Nephron progenitor cell (in vitro differentiated cells): ENCODE measurements at places on chromosomes 5 and 9.

DNA sequence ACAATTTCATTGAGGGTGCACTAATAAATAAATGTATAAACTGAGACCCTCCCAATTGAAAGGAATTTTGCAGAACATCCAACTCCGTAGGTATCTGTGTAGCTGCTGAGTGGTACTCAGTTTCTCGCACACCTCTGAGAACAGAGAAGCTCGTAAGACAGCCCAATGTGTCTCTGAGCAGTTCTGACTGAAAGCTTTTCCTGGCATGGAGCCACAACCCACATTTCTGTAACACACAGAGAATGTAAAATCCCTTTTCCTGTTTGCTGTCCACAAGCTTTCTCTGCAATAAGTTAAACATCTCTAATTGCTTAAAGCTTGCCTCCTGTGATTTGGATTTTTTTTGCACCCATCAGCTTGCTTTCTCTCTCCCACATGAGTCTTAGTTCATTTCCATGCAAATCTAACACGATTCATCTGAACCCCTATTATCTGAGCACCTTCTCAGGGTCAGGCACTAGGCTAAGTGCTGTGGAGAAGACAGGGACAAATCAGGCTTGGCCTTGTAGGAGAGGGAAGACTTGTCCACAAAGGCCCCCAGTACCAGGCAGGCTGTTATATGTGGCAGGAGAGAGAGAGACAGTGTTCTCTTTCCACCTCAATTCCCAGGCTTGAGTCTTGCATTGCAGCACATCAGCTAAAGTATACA lies 44.2 kb upstream of the COL15A1 start:
- DNase-seq = no peak

- DNase-seq = no peak
Observed at GRCh38 chr5:54234304-54234933, 76.0 kb downstream of the ARL15 start.

DNA sequence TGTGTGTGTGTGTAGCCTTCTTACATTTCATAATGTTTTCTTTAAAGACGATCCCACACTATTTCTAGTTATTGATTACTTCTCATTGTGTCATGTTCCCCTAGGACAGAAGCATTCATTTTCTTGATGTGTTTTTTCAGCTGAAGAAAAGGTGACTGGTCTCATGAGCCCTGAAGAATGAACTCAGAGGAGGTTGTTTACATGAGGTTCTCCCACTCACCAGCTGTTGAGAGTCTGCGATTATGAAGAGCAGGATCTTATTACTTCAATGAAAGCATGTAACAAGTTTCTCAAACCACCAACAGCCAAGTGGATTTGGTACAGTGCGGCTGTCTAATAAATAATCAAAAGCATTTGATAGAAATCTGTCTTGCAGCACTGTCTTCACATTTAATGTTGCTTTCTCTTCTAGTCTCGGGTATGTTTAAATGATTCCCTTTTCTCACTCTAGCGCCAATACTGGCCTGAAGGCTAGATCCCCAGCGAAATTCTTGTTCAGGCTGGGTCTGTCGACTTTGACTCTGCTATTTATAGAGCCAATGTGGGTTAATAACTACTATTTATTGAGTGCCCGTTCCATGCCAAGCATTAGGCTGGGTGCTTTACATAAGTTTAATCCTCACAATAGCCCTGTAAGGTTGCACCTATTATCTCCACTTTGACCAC lies 9.6 kb upstream of the FSD1L start:
- DNase-seq = no peak

GRCh38 chr5:109614301-109614700 lies 75.4 kb upstream of the MAN2A1 start:
- DNase-seq = no peak

DNA sequence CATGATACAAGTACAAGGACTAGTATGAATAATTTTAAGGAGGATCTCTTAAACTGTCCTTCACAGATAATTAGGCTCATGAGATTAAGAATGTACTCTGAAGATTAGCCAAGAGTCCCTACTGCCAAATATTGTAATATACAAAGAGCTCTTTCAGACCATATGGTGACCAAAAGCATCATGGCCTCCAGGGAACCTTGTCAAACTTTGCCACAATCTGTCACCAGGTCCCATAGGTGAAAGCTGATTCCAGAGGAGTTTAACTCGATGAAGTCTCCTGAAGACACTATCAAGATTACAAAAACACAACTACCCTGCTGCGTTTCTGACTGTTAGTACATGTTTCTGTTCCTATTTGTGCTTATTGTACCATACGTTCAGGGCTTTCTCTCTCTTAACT lies 395.4 kb upstream of the ITGA1 start:
- DNase-seq = no peak

DNA sequence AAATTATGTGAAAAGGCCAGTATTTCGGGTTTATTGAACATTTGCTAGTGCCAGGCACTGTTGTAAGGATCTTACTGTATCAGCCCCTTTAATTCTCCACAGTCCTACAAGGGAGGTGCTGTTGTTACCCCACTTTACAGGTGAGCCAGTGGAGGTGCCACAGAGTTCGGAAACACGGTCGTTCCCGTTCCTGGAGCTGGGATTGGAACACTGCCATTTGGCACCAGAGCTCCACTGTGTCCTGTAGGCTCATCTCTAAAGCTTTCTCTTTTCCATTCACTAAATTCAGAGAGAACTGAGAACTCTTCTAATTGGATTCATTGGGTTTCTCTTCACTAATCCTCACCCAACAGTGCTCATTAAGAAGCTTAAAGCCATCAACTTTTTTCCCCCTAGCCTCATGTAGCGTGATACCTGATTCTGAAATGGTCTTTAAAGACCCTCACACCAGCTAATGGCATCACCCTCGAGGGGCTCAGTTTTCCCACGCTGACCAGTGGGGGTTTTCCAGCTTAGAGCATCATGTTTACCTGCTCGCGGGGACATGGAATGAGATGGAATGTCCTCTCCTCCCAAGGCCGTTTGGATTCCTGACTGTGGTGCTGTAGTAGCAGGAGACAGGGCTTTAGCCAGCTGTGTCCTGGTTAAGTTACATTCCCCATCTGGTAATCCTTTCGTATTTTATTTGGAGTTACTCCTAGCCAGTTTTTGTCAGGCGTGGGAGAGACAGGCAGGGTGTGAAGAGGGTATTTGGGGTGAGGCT lies 5.8 kb downstream of the ERGIC1 start:
- DNase-seq = no peak

GRCh38 chr5:151344088-151344487 lies 3.3 kb downstream of the SLC36A2 start:
- no peak for DNase-seq

DNA sequence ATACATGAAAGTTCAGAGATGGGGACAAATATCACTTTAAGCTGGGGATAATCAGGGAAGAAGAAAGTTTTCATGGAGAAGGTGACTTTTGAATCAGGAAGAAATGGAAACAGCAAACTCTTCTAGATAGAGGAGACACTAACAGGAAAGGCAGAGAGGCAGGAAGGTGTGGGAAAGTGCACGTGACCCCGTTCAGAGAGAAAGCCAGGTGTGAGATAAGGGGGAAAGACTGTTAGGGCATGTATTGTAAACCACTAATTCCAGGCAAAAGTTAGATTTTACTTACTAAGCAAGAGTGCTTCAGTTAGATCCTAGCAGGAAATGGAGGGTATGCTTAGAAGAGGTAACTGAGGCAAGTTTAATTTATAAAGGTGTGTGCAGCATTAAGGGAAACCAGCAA lies 58.5 kb downstream of the PDCD1LG2 start:
- no peak for DNase-seq

- no peak for DNase-seq
Observed at GRCh38 chr5:98065261-98065909, 708.1 kb upstream of the RGMB start.

DNA sequence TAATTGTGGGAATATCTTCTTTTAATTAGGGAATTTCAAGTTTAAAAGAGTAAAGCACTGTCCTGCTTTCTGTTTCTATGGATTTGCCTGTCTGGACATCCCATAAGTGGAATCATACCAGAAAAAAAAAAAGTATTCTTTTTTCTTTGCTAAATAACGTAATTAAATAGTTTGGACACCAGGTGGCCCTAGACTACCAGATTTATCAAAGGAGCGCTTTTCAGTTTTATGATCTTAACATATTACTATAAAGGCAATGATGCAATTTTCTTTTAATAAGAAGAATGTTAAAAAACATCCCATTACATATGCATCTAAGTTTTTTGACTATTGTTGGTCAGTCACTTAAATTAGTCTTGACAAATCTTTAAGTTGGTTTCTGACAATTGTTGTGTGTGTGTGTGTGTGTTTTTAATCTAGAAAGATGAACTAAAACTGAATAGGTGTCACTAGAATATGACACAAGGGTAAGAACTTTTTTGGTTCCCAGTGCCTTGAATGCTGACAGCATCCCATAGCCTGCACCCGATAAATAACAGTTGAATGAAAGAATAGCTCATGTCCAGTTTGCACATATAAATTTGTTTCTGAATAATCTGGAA lies 49.5 kb downstream of the C5orf22 start:
- DNase-seq = no peak

DNA sequence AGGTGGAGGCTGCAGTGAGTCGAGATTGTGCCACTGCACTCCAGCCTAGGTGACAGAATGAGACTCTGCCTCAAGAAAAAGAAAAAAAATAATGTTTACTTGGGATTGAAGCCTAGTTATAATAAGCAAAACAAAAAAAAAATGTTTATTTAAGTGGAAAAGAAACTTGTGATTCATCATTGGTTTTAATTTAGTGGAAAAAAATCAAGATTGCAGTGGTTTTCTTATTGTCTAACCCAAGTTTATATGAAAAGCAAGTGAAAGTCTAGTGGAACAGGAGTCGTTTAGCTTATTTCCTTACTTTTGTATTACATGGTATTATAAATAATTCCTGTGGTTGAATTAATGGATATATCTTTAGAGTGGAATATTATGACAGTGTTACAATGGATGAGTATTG lies 8.4 kb downstream of the CNOT8 start:
- DNase-seq = no peak

DNA sequence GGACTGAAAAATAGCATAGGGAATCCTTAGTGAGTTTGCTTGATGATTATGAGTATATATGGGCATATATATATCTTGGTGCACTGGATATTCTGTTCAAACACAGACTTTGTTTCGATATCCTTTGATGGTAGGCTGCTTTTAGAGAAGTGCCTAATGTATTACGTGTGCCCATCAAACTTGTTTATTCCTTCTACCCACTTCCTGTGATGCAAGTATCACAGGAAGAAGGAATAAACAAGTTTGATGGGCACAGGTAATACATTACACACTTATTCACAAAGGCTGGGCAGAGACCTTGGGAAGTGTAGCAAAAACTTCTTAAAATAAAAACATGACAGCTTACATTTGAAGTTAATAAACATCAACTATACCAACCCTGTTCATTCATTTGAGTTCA lies 364.2 kb downstream of the CHSY3 start:
- no peak for DNase-seq

DNA sequence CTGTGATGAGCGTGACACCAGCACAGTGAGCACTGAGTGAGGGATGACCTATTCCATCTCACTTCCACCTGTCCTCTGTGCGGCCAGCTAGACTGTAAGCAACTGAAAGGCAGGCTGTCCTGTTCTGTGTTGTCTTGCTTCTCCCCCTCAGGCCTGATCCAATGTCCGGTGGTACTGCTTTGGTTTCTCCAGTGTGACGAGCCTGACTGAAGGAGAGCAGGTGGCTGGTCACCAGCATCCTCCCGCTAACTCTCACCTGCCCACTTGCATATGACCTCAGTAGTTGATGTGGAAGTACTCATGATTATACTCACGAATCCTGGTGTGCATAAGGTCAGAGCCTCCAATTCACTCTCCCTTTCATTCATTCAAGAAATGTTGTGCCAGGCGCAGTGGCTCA lies 2.4 kb upstream of the SLC27A4 start:
- no peak for DNase-seq

DNA sequence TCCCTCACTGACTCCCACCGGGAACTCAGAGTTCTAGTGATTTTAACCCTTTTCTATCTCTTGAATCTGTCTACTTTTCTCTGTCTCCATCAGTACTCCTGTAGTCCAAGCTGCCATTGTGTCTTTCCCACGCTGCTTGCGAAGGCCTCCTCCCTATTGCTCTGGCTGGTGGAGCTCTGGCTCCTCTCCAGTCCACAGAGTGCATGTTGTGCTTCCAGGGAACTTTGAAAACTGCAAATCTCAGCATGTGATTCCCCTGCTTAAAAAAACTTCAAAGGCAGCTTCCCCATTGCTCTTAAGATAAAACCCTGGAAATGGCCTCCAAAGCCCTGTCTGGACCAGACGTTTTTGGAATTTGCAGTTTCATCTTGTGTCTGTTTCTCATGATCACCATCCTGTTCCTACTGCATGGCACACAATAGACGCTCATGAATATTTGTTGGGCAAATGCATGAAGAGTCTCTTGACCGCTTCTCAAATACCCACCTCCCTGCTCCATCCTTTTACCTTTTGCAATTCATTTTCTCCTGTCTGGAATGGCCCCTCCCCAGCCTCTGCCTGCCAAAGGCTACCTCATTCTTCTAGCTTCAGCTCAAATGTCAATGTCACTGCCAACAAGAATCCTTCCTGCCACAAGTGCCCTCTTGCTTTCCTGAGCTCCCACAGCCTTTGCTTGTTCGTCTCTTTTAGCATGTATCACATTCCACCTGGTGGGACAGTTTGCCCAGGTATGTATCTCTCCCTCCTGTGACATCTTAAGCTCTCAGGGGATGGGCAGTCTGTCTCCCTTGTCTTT lies 293.2 kb downstream of the ARHGAP26 start:
- no peak for DNase-seq

GRCh38 chr5:12354686-12355085 lies 450.4 kb upstream of the CTNND2 start:
- DNase-seq = no peak

- DNase-seq = no peak
Observed at GRCh38 chr5:116645627-116646026, 71.0 kb upstream of the SEMA6A start.

- DNase-seq = no peak
Observed at GRCh38 chr5:56175488-56175887, 57.6 kb downstream of the ANKRD55 start.

- no peak for DNase-seq
Observed at GRCh38 chr9:20023961-20024571, 235.2 kb upstream of the SLC24A2 start.

GRCh38 chr5:40606077-40606765 lies 73.5 kb upstream of the PTGER4 start:
- DNase-seq = no peak

- DNase-seq = no peak
Observed at GRCh38 chr5:158133369-158133768, 274.4 kb upstream of the CLINT1 start.

GRCh38 chr5:179267071-179267670 lies 78.1 kb downstream of the ADAMTS2 start:
- DNase-seq = no peak
